Small intestine (tissue), 16 donors: ENCODE measurements at places on chromosomes 5 and 9. TPM values are rescaled to one million over a fixed set of nuclear protein-coding genes. Genes with fewer than 3 reads are reported as not detected.

The SURF1 gene
- 87.5 TPM for polyA plus RNA-seq

The DPYSL3 gene
- 2.2 TPM for polyA plus RNA-seq

The IL33 gene
- 0.45 TPM for polyA plus RNA-seq

The NSD1 gene
- polyA plus RNA-seq, result 27.2 TPM

The HAVCR2 gene
- 2.3 TPM for polyA plus RNA-seq

The GBGT1 gene
- polyA plus RNA-seq, result 7.6 TPM

The FOXD4L5 gene
- polyA plus RNA-seq, result 0.03 TPM

The MZB1 gene
- polyA plus RNA-seq, result 2.7 TPM

The CSNK1G3 gene
- polyA plus RNA-seq, result 21.7 TPM

The ABO gene
- polyA plus RNA-seq, result 19.7 TPM

The LRRC70 gene
- polyA plus RNA-seq, result not detected

The SLC6A3 gene
- 0.03 TPM for polyA plus RNA-seq

The CD72 gene
- 0.54 TPM for polyA plus RNA-seq

The MEGF10 gene
- not detected for polyA plus RNA-seq

The FYB1 gene
- 3.5 TPM for polyA plus RNA-seq

- DNase-seq, result no peak
These were observed 18.3 kb downstream of the PARP8 start for GRCh38 chr5:50684721-50685120.

DNA sequence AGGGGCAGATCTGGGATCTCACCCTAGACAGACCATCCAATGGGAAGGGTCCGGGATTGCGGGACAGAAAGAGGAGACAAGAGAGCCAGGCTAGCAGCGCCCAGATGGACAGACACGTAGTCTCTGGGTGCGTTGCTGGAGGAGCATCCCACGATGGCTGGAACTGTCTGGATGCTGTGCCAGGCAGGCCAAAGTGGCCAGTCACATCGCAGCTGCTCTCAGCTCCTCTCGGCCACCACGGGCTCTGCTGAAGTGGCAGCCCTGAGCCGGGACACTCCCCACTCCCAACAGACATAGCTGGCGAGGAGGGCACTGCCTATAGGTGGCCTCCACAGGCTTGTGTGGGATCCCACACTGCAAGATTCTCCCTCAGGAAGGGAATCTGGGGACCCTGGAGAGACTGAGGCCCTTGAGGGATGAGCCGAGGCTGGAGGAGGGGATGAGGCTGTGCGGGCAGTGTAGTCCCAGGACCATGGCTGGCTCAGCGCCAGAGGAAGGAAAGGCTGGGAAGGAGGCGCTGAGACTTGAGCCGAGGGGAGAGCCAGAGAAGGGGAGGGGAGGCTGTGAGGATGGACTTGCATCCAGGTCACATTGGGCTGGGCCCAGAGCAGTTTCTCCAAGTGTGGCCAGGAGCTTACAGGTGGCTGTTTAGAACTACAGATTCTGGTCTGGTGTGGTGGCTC is 10.3 kb upstream of the WDR5 start:
- DNase-seq, result no peak

DNA sequence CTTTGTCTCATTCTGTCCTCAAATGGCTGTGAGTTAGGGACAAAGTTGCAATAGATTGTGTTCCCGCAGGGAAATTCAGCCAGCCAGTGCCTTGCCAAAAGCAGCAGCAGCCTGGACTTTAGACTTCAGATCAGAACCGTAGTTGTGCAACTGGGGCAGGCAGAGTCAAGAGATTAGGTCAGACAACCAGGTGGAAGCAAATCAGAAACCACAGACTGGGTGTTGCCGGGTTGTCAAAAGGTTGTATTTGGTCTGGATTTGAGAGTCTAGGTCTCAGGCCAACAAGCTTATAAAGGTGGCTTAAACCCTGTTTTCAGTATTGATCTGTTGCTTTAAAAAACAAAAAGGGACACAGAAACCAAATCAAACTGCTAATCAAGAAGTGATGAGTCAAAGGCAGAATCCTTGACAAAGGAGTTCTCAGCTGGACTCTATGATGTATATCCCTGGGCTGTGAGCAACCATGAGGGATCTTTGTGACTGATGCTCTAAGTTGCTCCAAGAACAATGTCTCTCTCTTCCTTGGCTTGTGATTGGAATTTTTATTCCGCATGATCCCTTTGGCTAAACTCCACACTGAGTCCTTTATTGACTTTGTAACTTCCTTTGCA is 20.9 kb downstream of the RFK start:
- DNase-seq, result peak; percentile 92

- DNase-seq, result no peak
These were observed 2.2 kb upstream of the CIZ1 start for GRCh38 chr9:128193469-128194096.

GRCh38 chr5:53006911-53007890 is 18.0 kb downstream of the ITGA2 start:
- no peak for DNase-seq

DNA sequence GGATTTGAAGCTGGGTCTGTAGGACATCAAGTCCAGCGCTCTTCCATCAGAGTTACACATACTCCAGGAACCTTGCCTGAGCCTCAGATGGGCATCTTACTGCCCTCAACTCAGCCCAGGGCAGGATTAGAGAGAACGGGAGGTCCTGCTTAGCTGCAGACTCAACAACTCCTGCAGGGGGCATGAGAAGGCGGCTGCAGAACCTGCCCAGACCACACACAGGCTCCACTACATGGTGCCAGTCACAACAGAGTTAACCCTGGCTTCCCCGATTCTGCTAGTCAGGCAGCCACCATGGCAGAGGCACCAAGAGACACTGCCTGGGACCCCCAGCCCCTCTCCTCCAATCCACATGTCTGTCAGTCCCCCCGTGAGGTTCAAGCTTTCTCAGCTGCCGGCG is 23.9 kb upstream of the CPLX2 start:
- DNase-seq, result no peak

GRCh38 chr9:81614335-81614734 is 75.0 kb downstream of the TLE1 start:
- DNase-seq, result no peak

DNA sequence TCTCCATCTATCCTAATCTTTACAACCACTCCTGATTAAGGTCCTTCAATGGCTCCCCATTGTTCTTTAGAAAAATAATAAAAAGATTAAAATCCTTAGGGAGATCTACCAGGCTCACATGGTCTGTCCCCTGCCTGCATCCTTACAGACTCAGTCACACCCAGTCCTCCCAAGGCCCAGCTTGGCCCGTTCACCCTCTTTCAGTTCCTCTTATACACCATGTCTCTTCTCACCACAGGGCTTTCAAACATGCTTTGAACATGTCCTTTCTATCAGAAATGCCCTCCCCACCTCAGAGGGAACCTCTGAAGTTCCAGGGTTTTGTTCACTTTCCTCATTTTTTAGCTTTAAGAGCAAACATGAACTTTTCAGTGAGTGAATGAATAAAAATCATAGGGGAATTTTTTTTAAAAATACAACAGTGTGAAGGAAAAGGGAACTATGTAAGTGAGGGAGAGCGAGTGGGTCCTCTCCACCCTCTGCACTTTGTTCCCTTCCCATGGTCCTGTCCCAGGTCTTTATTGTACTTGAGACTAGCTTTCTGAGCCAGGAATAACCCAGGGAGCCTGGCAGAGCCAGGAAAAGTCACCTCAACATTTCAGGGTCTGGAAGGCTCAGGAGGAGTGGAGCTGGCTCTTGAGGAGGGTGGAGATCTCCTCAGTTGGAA is 55.3 kb downstream of the TRPC7 start:
- DNase-seq, result no peak

GRCh38 chr9:93598647-93599241 is 22.4 kb downstream of the PHF2 start:
- DNase-seq, result no peak

DNA sequence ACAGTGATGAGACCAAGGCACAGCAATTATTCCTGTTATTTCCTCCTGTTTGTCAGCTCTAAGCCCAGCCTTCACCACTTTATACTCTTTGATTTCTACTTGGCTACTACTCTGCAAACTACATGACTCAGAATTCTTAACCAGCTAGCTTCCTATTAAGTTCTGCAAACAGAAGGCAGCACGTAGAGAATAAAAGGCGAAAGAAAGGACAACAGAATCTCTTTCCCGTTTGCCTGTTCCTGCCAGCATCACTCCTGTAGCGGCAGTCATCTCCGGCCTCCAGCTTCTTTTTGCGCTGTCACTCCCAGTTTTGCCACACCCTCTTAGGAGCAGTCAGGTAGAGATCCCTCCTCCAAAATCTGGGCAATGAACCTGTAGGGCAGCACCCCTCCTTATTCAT is 29.9 kb downstream of the DPYSL3 start:
- no peak for DNase-seq

GRCh38 chr5:173868096-173868880 is 19.9 kb upstream of the CPEB4 start:
- no peak for DNase-seq

DNA sequence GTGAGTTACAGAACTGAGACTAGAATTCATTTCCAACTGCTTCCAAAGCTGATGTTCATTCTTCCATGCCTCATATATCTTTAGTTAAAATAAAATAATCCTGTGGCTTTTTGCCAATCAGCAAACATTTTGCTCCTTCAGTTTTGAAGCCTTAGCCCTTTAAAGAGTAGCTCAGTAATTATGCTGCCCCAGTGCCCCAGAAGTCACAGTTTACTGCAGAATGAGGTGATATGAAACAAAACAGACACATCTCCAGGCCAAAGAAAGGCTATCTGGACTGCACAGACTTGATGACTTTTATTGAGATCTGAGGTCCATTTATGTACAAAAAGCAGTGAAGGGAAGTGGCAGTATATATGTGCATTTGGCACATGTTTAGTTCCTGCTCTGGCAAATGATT is 285.8 kb upstream of the ZNF462 start:
- no peak for DNase-seq

DNA sequence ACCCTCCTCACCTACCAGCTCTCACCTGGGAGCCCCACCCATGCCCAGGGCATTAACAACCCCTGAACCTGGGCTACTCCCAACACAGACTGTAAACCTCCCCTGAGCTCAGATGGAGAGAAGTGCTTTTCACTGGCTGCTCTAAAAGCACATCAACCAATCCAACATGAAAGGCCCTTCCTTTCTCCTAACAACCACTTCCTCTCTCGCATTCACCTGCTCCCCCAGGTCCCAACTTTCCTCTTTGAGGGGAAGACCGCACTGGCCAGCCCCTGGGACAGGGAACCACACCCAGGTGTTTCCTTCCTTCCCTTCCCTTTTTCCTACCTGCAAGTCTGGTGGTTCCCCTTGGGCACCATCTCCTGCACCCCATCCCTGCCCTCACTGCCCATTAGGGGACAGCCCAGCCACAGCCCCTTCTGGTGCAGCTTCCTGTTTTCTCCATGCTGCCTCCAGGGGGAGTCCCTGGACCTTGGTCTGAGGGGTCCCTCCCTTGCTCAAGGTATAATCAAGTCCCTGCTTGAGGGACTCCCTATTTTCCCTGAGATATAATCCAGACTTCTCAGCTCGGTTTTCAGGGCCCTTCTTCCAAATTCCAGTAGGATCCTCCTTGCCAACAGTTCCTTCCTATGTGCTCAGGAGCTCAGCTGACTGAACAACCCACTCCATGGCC is 30.5 kb upstream of the DAB2IP start:
- peak; percentile 66 for DNase-seq

DNA sequence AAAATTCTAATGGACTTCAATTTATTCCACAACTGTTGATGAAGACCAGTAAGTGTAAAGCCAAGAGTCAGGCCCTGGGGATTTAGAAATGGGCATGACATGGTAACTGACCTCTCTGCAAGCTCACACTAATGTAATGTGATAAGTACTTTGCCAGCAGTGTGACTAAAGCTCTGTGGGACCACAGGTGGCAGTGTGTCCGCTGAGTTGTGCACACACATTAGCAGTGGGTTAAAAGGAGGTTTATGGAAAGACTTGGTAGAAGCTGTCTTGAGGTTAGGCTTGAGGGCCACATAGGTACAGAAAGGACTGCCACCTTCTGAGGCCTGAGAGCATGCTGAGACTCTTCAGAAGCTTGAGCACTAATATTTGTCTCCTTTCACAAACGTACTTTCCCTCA is 67.6 kb downstream of the UBAP1 start:
- no peak for DNase-seq

- no peak for DNase-seq
These were observed 964.5 kb upstream of the DMAC1 start for GRCh38 chr9:8764051-8764450.

- DNase-seq, result no peak
These were observed 304.8 kb upstream of the TLE4 start for GRCh38 chr9:79266986-79267385.

GRCh38 chr9:137365552-137366444 is 57.2 kb downstream of the EXD3 start:
- no peak for DNase-seq

- no peak for DNase-seq
These were observed 333.6 kb downstream of the PIK3R1 start for GRCh38 chr5:68548959-68549676.

- no peak for DNase-seq
These were observed 103.0 kb downstream of the NPR3 start for GRCh38 chr5:32814141-32814540.

- no peak for DNase-seq
These were observed 308.9 kb upstream of the PTPRD start for GRCh38 chr9:10921671-10922070.

GRCh38 chr9:36135741-36136271 is 727 bp upstream of the GLIPR2 start:
- DNase-seq, result no peak

DNA sequence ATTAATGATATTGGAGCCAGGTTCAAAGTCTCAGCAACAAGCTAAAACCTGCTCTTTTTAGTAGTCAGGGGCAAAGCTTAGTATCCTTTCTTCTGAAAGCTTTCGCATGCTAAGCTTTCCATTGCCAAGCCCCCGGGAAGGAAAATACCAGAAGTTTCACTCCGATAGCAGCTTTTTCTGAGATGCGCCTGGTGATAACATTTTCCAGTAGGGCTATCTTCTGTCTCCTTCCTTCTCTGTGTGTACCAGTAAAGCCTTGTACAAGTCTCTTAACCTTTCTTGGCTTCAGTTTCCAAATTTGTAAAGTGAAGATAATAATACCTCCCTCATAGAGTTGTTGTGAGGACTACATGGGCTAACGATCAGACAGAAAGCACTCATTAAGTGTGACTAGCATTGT is 36.7 kb downstream of the DOCK8 start:
- no peak for DNase-seq

DNA sequence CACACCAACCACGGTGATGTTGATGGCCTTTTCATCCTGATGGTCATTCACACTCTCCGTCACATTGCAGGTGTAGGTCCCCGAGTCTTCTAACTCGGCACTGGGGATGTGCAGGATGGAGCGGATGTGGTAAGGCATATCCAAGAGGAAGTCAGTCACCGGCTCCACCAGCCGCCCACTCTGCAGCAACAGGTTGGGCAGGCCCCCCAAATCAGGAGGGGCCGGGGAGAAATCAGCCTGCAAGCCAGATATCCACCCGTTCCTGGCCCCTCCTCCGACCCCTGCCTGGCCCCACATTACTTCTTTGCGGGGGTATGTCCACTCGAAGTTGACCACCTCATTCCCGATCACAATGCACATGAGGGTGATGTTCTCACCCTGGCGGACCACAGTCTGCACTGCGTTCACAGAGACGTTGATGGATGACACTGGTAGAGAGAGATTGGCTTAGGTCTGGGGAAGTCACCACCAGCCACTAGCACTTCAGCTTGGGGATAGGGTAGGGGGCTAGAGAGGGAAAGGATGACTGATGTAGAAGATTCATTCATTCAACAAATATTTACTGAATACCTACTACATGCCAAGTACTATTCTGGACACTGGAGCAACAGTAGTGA is 22.0 kb downstream of the PDGFRB start:
- DNase-seq, result no peak
